ENCODE measurements at places on chromosomes 5 and 9.

GRCh38 chr5:76386360-76386759 is 16.7 kb upstream of the IQGAP2 start:
- no peak for DNase-seq

DNA sequence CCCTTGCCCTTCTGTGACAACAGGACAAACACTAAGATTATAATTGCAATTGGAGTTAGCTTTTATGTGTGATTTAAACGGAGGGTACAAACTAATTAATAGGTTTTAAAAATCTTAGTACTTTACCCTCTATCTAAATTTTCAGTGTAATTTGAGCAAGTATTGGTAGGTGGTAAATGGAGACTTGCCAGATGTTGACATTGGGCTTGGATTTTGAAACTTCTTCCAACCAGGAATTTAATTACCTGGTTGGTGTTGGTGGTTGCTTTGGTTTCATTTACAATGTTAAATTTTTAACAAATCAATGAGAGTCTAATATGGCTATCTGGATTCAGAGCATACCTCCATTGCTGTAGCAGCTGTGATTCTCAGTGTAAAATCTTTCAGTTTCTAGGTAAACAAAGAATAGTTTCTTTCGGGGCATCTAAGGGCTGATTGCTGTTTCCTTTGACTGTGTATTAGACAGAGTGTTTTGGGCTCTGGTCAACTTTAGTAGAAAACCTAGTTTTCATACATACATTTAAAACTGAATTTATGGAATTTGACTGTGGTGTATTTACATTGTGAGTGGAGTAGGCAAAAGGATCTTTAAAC is 1.9 kb downstream of the DAPK1 start:
- DNase-seq, result no peak

DNA sequence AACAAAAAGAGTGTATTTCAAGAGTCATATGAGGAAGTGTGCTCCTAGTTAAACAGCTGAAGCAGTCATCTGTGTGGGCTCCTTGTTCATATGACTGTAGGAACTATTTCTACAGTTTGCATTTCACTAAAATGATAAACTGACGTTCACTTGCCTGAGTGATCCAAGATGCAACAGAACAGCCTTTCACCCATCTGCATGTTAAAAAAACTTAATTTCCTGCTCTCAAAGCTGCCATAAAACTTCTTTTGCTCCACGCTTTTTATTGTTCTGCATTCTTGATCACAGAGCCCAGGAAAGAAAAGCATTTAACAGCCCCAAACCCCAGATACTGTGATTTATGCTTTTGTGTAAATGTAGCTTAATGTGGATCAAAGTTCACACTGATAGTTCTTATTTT is 43.9 kb downstream of the ZNF608 start:
- no peak for DNase-seq

- DNase-seq, result no peak
Measured at GRCh38 chr5:152358861-152359568, 46.1 kb downstream of the NMUR2 start.

DNA sequence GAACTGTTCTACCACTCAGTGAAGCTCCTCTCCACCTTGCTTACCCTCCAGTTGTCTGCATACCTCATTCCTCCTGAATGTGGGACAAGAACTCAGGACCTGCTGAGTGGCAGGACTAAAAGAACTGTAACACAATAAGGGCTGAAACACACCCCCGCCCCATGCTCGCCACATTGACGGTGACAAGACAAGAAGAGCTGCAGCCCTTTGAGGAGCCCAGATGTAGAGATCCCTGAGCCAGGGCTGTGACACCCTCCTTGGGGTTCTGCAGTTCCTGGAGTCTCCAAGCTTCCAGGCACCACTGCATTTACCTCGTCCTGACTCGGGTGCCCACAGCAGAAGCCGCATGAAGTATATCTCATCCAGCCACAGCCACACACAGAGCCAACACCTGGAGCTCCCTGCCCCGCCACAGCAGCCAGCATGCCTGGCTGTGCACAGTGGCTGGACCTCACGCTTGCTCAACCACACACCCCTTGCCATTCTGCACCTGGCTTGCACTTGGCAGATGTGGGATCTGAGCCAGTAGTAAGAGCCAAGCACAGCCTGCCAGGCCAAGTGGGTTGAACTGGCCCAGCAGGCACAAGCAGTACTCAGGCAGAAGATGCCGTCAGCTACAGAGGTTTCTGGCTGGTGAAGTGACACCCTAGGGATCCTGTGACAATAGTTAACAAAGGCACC is 166.1 kb downstream of the RNF180 start:
- DNase-seq, result no peak

DNA sequence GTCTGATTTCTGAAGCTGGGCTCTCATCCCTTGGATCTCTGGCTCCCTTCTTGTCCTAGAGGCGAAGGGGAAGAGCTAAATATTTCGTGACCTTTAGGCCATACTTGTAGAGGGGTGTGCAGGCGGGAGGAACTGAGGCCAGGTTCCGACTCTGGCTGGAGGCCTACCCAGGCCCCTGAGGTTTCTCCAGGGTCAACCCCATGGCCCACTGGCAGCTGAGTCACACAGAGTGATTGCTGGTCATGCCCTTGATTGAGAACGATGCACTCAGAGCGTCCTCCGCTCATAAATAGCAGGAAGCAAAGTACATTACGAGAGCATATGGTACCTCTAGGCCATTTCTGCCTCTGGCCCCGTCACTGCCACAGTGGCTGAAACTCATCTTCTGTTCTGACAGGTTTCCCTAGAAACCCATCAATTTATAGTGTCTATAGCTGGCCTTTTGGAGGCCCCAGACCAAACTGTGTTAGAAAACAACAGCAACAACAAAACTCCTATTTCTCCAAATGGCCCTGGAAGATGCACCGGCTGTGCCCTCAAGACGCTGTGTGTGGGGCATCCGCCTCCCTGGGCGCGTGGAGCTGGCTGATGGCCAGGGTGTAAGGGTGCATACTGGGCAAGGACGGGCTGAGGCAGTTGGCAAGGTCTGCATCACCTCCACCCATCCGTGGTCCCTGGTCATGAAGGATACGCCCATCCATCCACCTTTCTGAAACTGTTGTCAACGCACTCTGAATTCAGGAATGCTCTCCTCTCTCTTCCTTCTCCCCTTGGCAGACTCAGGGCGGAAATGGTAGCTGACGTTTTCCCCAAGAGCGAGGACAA is 32.9 kb upstream of the FCN1 start:
- DNase-seq, result no peak

DNA sequence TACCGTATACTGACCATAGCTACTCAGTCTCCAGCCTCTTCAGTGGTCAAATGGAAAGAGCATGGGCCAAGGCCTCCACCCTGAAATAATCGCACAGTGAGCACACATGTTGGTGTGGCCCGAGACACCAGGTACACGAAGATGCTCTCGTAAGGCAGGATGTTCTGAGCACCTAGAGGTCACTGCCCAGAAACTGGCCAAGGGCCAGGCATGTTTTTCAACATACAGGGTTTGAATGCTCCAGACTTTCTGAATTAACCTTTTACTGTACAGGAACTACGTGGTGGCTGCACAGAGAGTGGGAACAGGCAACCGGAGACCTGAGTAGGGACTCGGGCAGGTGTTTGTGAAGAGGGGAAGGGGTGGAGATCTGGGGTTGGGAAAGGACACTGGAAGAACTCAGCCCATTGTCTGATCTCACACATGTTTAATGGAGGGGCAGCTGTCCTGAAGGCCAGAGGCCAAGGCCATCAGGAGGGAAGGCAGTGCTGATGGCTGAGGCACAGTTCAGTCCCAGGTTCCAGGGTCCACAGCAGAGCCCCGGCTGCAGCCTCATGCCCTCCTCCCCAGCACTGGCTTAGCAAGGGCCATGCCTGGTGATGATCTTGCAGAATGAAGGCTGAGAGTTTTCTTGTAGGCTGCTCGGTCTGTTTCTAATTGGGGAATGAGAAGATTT is 48.5 kb upstream of the ANKRD18A start:
- DNase-seq, result no peak

DNA sequence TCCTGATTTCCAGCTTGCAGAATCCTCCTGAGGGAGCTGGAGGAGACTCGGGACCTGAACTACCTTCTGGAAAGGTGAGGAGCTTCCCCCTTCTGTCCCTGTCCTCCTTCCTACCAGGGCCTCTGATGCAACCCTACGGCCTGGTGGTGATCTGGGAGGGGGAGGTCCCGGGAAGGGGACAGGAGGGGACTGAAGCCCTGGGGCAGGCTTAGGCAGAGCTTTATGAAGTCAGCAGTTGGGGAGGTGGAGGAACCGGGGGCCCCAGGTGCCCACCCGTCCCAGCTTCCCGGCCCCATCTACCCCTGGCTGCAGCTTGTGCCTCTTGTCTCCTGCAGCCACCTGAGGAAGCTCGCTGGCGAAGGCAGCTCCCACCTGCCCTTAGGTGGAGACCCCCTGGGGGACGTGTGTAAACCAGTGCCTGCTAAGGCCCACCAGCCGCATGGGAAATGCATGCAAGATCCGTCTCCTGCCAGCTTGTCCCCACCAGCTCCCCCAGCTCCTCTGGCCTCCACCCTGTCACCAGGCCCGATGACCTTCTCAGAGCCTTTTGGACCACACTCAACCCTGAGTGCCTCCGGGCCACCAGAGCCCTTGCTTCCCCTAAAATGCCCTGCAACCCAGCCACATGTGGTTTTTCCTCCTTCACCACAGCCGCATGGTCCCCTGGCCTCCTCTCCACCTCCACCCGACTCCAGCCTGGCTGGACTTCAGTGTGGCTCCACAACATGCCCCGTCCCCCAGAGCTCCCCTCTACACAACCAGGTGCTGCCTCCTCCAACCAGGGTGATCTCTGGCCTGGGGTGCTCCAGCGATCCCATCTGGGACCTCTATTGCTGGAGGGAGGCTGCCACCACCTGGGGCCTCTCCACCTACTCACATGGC is 2.1 kb downstream of the SPATA31E1 start:
- no peak for DNase-seq

GRCh38 chr9:20320921-20321320 is 301.4 kb downstream of the MLLT3 start:
- DNase-seq, result no peak

- DNase-seq, result no peak
Measured at GRCh38 chr9:94630281-94630680, 9.0 kb downstream of the FBP1 start.

GRCh38 chr9:85178474-85178873 is 508.9 kb downstream of the NTRK2 start:
- no peak for DNase-seq

DNA sequence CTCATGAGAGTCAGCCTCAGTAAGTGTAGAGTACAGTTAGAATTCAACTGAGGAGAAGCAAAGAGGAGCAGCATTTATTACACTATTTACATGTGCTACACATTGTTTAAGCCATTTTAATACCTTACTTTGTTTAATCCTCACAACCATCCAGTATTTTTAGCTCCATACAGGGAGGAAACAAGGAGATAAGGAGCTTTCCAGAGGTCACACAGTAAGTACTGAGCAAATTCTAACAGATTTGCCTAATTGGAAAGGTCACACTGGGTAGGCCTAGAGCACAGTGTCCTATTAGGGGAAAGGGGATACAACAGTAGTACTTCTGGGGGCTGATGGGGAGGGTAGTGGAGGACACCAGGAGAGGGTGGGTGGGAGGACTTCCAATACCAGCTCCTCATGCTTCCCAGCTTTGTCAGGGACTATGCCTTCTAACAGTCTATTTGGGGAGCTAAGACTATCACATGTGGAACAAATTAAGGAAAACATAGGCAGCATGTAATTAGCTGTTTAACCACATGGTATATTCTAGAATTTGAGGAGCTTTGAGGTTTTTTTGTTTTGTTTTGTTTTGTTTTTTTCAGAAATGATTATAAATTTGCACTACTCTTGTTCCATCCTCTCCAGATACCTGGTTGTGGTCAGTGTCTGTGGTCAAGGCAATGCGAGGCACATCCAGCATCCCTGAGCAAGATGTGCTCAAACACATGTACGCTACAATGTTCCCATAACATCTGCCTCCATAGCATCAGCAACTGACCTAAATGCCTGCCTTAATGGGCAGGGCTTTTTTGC is 96.0 kb upstream of the SLC12A2 start:
- DNase-seq, result no peak

DNA sequence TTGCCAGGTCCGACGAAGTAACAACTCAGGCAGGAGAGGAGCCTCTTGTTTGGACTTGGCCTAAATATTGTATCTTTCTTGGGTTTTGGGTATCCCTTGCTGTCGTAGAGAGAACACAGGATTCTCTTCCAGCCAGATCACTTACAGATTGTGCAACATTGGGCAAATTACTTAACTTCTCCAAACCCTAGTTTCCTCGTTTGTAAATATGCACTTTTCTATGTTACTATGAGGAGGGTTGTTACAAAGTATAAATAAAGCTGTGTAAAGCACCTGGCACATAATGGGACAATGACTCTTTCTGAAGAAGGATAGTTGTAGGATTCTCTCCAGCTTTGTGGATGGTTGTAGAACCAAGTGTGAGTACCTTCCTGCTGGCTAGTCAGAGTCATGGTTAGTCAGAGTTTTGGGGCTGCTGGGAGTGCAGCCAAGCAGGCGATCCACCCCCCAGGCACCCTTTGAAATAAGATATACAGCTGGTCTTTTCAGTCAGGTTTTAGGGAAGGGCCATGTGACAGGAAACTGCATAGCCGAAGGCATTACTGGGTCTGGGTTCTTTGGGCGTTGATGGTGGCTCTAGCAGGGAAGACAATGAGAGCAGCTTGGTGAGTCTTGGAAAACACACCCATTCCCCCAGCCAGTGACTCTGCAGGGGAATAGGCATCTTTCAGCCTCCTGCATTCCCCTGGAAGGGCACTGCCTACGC is 49.9 kb upstream of the GDNF start:
- DNase-seq, result no peak

- no peak for DNase-seq
Measured at GRCh38 chr5:32504989-32505596, 60.6 kb upstream of the ZFR start.

- DNase-seq, result no peak
Measured at GRCh38 chr9:708551-709432, 132.7 kb upstream of the DMRT1 start.

DNA sequence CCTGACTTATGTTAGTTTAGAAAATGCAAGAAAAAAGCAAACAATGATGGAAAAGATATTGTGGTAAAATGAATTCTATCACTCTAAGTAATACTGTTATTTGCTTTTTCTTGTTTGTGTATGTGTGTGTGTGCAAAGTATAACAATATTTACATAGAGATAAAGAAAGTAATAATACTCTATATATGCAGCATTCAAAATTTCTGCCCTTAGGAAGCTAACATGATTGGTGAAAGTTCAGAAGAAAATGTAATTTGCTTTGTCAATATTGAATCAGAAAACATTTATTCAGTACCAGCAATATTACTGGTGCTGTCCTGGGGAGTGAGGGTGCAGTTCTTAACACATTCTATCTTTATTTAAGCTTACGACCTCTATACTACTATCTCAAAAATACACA is 12.9 kb upstream of the PRDM9 start:
- no peak for DNase-seq

DNA sequence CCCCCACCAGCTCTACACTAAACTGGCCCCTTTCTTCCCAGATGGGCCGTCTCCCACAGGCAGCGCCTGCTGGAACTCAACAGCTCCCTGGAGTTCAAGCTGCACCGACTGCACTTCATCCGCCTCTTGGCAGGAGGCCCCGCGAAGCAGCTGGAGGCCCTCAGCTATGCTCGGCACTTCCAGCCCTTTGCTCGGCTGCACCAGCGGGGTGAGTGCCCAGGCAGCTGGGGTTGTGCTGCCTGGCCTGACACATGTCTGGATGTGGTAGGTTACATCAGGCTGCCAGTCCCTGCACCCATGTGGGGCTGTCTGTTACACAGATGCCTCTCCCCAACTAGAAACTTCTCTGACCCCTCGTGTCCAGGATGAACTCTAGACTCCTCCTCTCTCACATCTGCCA is 9.8 kb downstream of the NHP2 start:
- no peak for DNase-seq
